ENCODE measurements at places on chromosomes 1 and 21. TPM values are rescaled to one million over a fixed set of nuclear protein-coding genes. Genes with fewer than 3 reads are reported as not detected.
A peak's percentile ranks its signal among the peaks of the same experiment; 100 is the strongest.

Gene C1orf87
- polyA plus RNA-seq = not detected

DNA sequence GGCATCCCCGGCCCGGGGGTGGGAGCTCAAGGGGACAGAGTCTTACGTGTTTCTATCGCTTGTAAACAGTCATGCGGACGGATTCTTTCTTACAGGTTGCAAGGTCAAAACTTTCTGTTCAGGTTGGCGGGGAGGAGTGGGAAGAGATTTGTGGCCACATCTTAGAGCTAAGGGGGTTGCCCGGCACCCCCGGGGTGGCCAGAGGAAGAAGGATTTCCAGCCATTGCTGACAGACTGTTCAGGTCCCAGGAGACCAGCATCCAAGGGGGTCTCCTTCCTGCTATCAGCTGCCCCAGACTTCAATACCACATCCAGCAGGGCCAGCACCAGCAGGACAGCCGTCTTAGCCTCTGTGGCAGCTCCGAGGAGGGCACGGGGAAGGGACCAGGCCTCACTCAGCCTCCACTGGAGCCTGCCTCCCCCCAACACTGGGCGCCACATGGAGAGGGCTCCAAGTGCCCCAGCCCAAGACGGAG, 52.0 kb downstream of the KIF21B start:
- DNase-seq = no peak

DNA sequence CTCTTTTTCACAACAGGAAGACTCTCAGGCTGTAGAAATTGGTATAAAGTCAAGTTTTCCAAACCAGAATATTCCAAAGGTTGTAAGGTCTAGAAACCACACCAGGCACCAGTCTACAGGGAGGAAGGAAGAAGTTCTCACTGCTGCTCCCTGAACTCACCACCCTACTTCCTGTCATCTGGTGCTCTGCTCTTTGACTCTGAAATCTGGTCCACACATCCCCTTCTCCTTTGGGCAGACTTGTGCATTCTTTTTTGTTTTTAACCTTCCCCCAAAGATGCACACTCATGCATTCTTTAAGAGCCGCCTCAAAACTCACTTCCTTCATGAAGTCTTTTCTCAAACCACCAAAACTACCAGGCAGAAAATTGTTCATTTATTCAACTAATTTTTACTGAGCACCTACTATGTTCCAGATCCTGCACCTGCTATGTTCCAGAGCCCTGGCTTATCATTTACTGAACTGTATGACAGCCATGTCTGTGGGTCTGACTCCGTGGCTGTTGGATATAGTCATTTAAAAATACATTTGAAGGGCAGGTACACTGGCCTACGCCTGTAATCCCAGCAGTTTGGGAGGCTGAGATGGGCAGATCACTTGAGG, 30.1 kb upstream of the EPS15 start:
- DNase-seq = no peak

Gene DENND1B
- polyA plus RNA-seq = 2.8 TPM

DNA sequence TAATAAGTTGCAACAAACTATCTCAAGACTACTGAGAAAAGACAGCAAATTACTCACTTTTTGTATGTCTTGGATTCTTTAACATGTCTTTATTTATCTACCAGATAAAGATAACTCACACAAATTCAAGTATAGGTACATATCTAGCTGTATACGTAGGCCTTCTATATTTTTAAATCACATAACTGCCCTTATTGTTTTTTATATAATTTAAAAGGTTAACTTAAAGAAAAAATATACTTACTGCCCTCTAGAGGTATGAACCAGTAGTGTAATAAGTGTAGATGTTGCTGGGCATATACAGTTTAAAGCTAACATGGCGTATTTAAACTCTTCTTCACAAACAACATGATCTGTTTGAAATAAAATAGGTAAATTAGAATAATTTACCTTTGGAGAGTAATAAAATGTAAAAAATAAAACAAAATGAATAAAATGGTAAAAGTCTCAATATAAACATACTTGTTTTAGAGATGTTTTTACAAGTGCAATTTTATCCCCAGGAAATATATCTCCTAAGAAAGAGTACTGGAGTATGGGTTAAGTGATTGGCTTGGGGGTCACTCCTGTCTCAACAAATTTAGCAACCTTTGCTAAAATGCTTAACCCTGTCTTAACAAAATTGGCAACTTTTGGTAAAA, 235.2 kb downstream of the KCNT2 start:
- DNase-seq = peak; percentile 12

Measured in mammary epithelial cell (primary cell).